Stimulated activated naive CD8-positive, alpha-beta T cell treated with anti-CD3 and anti-CD28 coated beads, Interleukin-15, Interleukin-2, amounts not matched to agents 100 U/mL and 50 U/mL, for 24 hours (primary cell): ENCODE measurements at places on chromosomes 2 and 18.

- no peak for DNase-seq
Measured at GRCh38 chr18:77635858-77636257, 386.2 kb downstream of the GALR1 start.

GRCh38 chr18:74790451-74790850 is 192.8 kb downstream of the ZNF407 start:
- DNase-seq, result no peak

GRCh38 chr18:47909484-47909883 is 21.0 kb downstream of the SMAD2 start:
- DNase-seq, result no peak

GRCh38 chr2:226153553-226153952 is 646.1 kb downstream of the IRS1 start:
- DNase-seq, result no peak

DNA sequence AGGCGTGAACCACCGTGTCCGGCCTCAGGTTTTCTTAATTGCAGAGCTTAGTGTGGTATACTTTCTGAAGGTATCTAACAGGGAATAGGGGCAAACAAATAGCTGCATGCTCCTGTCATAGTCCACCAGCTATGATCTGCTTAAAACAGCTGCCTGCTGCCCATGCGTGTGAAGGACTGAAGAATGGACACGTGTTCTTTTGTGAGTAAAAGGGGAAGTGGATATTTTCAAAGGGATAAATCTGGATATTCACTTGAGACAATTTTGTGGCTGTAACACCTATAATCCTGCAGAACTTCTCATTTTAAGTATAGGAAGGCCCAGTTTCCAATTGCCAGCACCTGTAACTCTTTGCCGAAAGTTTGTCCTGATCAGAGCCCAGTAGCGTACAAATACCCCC is 44.7 kb downstream of the TRPM8 start:
- no peak for DNase-seq

GRCh38 chr2:179636995-179637394 is 224.4 kb downstream of the ZNF385B start:
- no peak for DNase-seq

DNA sequence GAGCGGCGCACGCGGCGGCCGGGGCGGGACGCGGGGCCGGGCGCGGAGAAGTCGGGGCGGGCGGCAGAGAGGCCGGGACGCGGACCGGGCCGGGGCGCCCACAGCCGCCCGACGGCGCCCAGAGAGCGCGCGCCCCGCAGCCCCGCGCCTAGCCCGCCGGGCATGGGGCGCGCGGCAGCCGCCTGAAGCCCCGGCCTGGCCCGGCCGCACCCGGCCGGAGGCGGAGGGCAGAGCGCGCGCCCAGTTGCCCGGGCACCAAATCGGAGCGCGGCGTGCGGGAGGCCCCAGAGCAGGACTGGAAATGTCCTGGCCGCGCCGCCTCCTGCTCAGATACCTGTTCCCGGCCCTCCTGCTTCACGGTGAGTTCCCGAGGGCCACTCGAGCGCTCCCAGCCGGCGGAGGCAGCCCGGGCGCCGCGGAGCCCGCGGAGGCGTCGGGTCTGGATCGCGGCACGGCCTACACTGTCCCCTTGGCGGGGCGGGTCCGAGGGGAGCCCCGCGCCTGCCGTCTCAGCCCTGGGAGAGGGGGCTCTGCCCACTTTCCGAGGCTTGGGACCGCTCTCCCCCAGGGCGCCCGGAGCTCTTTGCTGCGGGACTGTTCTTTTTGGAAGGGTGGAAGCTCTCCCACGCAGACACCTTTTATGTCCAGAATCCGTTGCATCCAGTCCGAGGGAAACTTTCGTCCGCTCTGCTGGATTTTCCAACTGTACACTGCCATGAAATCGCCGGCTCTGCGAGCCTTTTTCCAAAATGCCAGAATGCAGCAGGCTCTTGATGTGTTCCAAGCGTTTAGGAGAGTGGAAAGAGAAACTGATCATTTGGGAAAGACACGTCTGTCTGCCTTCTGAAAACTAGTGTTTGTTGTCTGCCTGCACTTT is 484 bp downstream of the APCDD1 start:
- DNase-seq, result peak; percentile 7

- DNase-seq, result no peak
Measured at GRCh38 chr2:62338111-62338510, 142.2 kb downstream of the B3GNT2 start.

DNA sequence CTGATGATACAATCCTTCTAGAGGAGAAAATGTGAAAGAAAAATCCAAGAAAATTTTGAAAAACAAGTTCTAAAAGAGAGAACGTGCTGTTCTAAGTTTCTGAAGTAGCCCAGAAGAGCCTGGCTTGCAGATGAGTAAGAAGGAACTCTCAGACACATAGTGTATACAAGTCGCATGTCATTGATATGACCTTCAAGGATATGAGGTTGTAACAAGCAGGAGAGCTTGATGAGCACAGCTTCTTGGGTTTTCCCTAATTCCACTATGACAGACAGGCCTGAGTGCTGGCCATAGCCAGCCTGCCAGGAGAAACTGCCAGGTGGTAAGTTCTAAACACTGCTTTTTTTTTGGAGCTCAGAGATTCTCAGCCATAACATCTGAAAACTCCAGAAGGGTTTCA is 235.7 kb upstream of the SIX2 start:
- DNase-seq, result no peak

- DNase-seq, result no peak
Measured at GRCh38 chr18:7830468-7830867, 263.4 kb downstream of the PTPRM start.

GRCh38 chr18:63079114-63079513 is 240.5 kb downstream of the BCL2 start:
- DNase-seq, result no peak

GRCh38 chr2:28068088-28068487 is 177.6 kb downstream of the BABAM2 start:
- no peak for DNase-seq

GRCh38 chr2:20384953-20385352 is 34.3 kb upstream of the PUM2 start:
- no peak for DNase-seq

DNA sequence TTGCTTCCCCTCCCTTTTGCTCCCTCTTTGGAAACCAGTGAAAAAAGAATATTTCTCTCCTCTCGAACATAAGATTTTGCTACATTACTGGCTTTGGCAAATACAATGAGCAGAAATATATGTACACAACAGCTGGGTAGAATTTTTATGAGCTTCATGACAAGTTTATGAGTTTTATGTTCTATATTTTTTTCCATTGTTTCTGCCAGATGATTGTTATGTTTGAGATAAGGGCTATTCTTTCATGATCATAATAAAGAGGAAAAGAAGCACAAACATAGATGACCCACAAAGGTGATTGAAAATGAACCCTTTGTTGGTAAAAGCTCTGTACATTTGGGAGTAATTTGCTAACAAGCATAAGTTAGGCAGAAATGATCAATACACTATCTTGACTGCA is 14.8 kb upstream of the TFPI start:
- DNase-seq, result no peak

GRCh38 chr2:195648787-195649186 is 8.2 kb upstream of the SLC39A10 start:
- DNase-seq, result no peak

DNA sequence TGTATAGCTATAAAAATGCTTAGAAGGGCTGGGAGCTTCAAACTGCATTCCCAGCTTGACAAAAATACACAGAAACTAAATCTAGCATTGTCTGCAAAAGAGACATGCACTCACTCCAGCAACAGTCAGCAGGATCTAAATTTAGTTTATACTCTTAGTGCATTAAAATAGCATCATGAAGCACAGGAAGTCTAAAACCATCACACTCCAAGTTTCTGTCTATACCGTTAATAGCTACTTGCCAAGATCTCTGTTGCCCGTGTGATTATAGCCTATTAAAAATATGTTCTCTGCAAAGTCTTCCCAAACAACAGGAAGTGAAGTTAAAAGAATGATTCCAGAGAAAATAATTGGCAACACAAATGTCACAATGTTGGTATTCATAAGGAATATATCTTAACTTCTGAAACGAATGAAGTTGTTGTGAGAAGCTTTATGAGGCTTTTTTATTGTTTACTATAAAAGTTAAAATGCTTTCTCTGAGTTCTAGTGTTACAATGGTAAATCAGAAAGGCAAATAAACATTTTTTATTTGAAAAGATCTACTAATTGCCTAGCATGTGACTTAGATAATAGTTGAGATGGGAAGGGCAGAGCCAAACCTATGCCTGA is 184.2 kb downstream of the ZNF385B start:
- no peak for DNase-seq

- no peak for DNase-seq
Measured at GRCh38 chr2:216231867-216232266, 122.7 kb downstream of the XRCC5 start.

GRCh38 chr2:240624950-240625621 is at the start of gene GPR35:
GPR35 (plus strand) TSS chr2:240625480; CDS start chr2:240629953, 4,473 bp downstream.
- peak; percentile 88 for DNase-seq

DNA sequence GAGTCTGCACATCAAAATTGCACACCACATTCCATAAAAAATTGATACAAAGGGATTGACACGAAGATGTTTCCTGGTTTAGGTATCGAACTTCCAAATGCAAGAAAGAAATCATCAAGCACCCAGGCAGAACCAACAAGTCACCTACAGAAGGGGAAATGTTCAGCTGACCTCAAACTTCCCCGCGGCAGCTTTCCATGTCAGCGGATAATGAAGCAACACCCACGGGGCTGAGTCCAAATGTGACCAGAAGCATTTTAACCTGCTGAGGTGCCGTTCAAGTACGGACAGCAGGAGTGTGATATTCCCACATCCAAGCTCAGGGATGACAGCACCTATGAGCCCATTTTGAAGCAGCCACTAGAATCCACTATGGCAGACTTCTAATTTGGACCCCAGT is 124.9 kb downstream of the GALNT14 start:
- no peak for DNase-seq

DNA sequence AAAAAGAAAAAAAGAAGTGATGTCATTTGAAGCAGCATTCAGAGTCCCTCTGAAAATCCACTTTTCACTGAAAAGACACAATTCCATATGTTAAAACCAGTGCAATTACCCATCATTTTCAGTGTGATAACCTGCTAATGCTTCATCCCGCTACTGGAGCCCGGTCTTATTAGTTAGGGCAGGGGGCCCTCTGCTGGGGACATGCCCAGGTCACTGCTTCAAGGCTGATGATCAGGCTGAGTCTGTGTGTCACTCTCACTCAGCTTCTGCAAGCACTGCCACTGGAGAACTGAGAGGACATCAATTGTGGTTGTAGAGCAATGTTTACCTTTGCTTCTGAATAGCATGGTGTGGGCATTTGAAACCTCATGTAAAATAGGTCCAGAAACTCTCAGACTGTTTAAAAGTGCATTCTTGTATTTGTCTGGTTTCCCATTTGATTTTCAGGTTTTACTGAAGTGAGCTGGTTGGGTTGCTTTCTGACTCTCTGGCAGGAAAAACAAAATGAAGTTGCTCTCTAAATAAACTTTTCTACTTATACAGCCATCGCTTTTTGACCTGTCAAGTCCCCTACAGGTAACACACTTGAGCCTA is 49.2 kb upstream of the NXPH2 start:
- DNase-seq, result peak; percentile 34

GRCh38 chr2:239727182-239727775 is 297.9 kb downstream of the NDUFA10 start:
- no peak for DNase-seq

DNA sequence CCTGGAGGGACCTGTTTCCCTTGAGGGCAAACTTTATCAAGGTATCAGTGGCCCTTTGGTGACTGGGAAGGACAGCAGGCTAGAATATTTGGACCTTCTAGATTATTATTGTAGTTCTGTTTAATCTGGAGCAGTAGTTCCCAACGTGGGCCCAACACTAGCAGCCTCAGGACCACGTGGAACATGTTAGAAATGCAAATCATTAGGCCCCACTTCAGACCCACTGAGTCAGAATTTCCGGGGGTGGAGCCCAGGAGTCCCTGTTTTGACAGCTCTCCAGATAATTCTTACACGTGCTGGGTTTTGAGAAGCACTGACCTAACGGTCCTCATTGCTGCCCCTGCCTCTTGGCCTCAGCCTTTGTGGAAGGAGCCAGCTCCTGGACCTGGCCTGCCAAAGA is 25.5 kb upstream of the DYNC2LI1 start:
- peak; percentile 62 for DNase-seq

- no peak for DNase-seq
Measured at GRCh38 chr2:66497431-66498288, 62.7 kb downstream of the MEIS1 start.

- DNase-seq, result no peak
Measured at GRCh38 chr2:152452256-152452973, 117.4 kb downstream of the FMNL2 start.

- no peak for DNase-seq
Measured at GRCh38 chr2:51813247-51813646, 781.3 kb upstream of the NRXN1 start.

GRCh38 chr2:202149936-202150335 is 76.9 kb downstream of the KIAA2012 start:
- no peak for DNase-seq

- peak; percentile 46 for DNase-seq
Measured at GRCh38 chr2:119476301-119477112, 44.9 kb downstream of the TMEM37 start.

GRCh38 chr2:239894276-239894675 is 130.9 kb downstream of the NDUFA10 start:
- no peak for DNase-seq

DNA sequence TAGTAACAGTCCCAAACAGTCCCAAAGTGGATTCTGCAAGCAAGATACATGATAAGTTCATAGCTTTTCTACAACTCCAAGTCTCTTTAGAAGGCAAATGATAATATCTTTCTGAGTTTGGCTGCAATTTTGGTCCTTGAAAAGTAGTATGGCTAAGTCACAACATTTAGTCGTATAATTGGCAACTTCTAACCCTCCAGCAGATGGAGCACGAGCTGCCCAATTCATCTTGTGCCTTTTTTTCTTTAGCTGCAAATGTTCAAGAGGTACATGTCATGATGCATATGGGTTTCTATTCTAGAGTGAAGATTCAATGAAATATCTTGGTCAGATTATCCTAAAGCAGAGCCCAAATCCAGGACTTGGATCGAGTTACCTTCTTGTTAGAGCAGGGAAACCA is 127.0 kb upstream of the KLHL14 start:
- DNase-seq, result no peak

DNA sequence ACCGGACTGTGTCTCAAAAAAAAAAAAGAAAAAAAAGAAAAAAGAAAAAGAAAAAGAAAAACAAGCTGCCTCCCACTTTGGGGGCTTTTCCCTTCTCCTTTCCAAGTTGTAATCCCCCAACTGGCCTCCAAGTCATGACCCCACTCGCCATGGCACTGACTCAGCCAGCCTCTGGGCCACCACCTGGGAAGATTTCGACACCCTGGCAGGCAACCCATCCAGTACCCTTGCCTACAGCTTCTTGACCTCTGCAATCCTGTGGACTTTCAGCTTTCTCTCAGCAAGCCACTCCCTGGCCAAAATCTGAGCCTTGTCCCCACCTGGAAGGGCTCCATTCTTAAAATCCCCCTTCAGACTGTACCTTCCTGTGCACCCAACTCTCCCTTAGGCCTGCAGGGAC is 22.3 kb upstream of the FOSL2 start:
- DNase-seq, result no peak

DNA sequence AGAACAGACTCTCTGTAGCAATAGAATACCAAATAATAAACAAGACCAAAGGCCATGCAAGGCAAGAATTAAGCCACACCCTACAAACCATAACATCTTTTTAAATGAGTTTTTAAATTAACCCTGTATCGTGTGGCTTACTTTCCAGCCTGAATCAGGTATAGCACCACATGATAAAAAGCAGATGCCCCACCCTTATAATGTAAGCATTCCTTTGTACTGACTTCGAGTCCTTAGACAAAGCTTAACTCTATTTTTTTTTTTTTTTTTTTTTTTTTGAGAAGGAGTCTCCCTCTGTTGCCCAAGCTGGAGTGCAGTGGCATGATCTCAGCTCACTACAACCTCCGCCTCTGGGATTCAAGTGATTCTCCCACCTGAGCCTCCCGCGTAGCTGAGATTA is 1.7 kb upstream of the C2orf42 start:
- no peak for DNase-seq
